Activated CD4-positive, alpha-beta T cell treated with anti-CD3 and anti-CD28 coated beads, Interleukin-2, amount 50 U/mL, for 48 hours (primary cell): ENCODE measurements at places on chromosomes 5 and 9.

DNA sequence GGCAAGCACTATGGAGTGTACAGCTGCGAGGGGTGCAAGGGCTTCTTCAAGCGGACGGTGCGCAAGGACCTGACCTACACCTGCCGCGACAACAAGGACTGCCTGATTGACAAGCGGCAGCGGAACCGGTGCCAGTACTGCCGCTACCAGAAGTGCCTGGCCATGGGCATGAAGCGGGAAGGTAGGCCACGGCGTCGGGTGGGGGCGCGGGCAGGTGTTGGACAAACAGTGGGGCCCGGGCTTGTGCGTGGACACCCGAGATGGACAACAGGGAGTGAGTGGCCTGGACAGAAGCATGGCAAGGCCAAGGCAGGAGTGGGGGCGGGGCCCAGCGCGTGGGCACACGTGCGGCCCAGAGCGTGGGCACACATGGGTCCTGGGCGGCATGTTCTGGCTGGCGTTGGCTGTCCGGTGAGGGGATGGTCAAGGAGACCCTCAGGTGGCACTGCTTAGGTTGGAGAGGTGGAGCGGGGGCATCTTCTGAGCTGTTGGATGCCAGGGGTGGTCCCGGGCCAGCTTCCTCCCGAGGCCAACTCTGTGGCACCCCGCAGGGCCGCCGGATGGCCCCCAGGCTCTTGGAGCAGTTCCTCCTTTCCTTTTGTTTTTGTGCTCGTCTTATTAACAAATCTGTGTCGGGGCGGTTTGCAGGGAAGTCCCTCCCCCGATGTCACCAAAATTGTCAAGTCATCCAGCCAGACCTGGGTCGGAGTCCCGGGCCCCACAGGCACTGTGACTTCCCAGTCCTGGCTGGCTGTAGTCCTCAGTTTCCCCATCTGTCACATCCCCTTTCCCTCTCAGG, 82.9 kb downstream of the RXRA start:
- DNase-seq, result no peak

DNA sequence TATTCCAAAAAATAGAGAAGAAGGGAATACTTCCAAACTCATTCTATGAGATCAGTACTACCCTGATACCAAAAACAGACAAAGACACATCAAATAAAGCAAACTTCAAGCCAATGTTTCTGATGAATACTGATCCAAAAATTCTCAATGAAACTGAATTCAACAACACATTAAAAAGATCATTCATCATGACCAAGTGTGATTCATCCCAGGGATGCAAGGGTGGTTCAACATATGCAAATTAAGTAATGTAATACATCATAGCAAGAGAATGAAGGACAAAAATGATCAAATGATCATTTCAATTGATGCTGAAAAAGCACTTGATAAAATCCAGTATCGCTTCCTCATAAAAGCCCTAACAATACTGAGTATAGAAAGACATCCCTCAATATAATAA, 4.9 kb upstream of the RCL1 start:
- no peak for DNase-seq

DNA sequence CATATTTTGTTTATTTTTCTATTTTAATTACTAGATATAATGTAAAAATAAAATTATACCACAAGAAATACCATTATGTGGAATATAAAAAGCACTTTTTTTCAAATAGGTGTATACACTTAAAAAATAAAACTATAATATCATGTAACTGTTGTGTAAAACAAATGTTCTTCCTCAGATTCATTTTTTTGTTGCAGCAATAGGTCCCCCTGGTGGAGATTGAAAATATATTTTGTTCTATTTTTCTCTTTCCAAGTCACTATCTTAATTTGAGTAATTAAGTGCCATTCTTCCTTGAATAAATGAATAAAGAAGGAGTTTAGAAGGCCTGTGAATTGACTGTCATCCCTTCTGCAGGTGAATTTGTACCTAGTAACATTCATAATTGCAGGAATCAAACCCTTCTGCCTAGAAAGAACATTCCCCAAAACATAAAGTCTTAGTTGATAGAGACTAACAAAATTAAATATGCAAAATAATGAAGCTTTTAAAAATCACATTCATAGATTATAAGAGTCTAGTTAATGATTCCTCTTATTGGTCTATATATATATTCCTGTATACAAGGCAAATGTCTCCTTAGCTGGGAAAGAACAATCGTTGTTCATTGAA, 23.4 kb downstream of the CETN3 start:
- DNase-seq, result no peak

- DNase-seq, result no peak
Measured at GRCh38 chr9:96423985-96424336, 5.8 kb upstream of the ZNF367 start.

DNA sequence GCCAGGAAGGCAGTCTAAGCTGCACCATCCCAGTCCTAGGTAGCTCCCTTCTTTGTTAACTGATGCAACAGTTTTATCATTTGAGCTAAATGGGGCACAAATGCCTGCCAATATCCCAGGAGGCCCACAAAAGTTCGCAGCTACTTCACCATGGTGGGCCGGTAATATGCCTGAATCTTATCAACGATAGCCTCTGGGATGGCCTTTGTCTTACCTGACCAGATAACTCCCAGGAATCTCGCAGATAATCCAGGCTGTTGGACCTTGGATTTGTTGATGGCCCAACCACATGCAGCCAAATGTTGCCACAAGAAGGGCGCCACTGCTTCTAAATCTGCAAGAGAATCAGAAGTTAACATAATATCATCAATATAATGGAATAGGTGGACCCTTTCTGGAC, 83.8 kb upstream of the ATP10B start:
- DNase-seq, result no peak

GRCh38 chr9:123225374-123225813, 43.0 kb downstream of the STRBP start:
- DNase-seq, result peak; percentile 65

- DNase-seq, result no peak
Measured at GRCh38 chr5:39652036-39652435, 227.3 kb upstream of the DAB2 start.

DNA sequence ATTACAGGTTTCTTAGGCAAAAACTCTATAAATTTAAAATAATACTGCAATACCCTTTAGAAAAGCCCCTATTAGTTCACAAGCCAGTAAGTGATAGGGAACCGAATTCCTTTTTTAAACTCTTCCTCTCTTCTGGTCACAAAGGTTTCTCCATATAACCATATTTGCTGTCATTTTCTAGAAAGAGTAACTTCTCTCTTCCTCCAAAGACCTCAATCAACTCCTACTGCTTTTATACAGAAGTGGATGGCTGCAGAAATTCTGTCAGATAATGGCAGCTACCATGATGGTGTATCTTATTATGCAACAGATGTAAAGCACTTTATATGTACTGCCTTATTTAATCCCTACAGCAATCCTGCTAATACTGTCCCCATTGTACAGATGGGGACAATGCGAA, 6.2 kb downstream of the TUT7 start:
- no peak for DNase-seq

DNA sequence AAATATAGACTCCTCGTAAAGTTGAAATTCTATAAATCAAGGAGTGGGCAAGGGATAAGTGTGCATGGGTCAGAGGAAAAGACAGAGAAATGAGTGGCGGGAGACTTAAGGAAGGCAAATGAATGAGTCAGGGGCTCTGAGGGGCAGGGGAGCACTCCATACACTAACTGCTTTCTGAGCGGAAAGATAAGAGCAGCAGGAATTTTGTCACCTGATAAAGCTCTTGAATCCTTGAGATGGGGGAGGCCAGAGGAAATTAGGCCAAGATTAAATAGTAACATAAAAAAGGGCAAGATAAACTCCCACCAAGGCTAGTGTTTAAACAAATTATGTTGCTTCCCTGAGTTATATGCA, 191.0 kb upstream of the S1PR3 start:
- DNase-seq, result no peak

- no peak for DNase-seq
Measured at GRCh38 chr5:1480806-1481205, 35.6 kb upstream of the SLC6A3 start.

DNA sequence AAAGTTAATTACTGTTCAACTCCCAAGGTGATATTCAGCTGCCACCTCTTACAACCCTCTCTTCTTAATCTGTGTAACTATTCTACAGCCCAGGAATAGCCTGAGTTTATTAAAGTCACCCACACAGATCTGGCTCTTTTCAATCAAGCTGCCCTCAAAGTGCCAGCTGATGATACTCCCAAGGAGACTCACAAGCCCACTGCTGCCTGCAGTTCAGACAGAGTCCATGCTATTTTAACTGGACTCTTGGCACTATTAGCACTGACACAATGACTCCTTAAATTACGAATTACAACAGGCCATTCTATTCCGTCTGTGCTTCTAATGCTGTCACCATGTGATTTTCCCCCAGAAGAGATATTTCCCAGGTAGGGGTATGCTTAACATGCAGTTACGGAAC, 26.3 kb downstream of the REEP5 start:
- DNase-seq, result no peak

DNA sequence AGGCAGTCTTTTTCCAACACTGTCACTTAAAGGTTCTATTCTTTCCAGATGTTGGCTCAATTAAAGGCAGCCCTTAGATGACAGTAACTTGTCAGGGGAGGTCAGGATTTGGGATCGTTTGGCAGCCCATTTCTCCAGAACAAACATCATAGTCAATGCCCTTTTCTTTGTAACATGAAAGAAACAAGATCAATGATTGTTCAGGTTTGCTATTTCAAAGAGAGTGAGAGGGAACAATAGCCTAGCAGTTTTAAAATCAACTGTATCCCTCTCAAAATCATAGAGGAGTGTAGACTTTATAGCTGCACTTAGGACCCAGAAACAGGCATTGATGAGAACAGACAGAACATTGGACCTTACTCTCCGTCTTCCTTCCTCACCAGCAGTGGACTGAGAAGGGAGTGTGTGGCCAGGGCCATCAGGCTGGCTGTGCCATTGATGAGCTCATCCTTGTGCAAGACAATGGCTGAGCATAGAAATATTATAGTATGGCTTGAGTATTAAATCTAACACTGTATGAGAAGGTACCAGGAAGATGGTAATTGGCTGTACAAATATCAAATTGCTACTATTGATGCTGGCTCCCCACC, 130.0 kb downstream of the PIP5K1B start:
- DNase-seq, result no peak

DNA sequence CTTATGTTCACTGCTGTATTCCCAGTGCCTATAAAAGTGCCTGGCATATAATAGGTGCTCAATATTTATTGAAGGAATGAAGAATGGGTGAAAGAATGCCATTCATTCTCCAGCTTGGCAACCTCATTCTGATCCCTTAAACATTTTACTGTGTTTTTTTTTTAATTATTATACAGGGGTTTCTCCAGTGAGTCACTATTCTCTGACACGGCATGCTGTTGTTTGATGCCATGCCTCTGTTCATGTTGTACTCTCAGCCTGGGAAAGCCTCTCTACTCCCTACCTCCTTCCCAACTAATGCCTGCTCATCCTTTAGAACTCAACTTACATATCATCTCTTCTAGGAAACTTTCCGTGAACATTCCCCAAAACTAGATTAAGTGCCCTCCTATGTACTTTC, 70.2 kb upstream of the PHF24 start:
- DNase-seq, result no peak

DNA sequence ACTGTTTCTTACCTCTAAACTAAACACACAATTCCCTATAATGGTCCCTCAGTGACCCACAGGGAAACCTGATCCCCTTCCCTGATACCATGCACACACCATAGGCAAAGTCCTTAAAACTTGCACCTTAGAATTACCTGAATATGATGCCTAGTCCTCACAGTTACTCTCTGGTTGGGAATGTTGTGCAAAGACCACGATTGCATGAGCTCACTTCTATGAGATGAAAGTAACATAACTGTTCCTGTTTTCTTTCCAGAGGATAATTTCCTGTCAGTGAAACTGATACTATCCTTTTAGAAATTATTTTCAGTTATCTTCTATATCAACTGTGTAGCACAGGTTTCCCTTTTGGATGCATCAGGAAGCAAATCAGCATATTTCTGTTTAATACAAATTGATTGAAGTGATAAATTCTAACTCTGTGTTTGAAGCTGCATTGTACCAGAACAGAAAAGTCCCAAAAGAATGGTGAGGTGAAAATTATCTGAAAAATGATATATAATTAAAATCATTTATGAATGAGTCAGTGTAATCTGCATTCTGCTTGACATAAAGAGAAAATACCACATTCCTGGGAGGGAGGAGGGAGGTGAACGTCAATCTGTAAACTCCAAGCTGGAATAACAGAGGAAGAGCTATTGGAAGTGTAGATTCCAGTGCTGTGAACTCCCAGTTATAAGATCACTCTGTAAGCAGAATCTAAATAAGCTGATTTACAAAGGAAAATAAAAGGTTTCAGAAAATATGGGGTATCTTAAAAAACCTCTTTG, 51.2 kb upstream of the TNFAIP8 start:
- DNase-seq, result no peak

DNA sequence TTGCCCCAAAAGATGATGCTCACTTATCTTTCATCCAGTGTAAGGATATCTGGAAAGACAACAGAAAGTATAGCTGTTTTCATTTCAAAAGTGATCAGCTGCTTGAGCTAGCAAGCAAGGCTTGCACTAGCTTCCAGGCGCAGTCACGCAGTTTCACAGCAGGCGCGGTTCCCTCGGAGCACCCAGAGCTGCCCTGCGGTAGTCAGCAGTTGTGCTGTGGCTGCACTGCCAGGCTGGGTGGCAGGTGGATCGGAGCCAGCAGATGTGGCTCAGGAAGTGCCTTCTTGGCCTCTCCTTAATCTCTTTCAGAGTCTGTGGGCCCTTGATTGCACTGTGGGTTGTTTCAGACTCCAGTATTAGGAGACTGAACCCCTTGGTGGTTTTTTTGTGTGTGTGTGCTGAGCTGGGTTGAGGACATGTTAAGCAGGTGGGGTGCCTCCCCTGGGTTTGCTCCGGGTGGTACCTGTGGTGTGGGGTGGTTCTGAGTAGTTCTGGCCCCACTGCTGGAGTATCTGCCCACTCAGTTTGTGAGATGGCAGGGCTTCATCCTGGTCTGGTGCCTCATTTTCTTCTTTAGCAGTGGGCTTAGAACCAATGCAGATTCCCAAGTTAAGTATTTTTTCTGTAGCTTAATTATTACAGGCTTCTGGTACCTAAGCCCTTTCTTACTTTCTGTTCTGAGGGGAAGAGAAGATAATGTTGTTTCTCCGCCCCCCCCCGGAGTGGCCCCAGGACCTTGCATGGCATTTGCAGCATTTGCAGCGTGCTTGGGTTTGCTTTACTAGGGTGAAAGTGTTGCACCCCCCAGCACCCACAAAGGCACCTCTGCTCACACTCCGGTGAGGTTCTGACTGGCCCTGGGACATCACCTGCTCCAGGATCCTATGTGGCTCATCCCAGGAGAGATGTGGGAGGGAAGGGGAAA, 16.4 kb downstream of the TENT4A start:
- peak; percentile 51 for DNase-seq

DNA sequence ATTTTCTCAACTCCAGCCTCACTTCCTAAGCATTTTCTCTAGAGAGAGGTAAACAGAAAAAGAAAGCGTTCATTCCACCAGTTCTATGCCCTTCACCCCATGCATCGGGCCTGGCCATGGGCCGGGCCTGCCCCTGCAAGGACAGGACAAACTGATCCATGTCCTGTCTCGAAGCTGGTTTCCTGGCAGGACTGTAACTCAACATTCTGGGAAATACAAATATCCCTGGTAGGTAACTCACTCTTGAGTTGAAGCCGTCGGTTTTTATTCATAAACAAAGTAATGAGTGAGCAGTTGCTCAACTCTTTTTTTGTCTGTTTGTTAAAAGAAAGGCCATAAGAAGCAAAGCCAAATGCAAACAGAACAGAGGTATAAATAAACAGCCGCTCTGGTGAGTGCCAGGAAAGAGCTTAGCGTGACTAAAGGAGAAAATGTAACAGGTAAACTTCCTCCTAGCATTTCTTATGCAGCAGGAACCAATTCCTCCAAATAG, 64.4 kb upstream of the DNAH5 start:
- no peak for DNase-seq
